ENCODE measurements at places on chromosomes 7 and 10.

- no peak for DNase-seq
These were observed 447.1 kb downstream of the MDFIC start for GRCh38 chr7:115368998-115369397.

DNA sequence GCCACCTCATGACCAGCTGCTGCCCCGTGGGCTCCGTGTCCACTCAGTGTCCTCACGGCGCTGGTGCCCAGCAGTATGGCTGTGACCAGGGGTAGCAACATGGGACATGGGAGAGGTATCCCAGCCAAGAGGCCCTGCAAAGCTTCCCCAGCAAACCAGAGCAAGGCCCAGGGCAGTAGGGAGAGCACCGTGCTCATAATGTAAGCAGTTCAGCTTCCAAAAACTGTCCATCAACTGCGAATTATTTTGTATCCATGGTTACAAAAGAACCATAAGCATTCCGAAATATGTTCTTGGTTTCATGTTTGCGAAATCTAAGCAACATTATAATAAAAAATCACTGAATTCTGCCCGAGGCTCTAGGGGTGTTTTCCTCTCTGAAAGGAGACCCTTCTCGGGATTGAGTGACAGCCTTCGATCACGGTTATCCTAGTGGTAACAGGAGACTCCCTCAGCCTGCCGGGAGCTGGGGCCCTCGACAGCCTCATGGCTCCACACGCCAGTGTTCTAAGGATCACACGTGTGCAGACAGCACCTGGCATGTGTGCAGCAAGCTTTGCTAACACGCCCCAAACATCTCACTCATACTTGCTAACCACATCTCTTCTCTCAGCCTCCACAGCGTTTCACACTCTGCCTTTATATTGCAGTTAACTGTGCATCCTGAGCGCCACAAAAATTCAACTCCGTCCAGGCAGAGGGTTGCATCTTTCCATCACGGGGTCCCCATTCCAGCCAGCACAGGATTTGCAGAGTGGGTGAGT, 117.6 kb downstream of the DIP2C start:
- DNase-seq = no peak

DNA sequence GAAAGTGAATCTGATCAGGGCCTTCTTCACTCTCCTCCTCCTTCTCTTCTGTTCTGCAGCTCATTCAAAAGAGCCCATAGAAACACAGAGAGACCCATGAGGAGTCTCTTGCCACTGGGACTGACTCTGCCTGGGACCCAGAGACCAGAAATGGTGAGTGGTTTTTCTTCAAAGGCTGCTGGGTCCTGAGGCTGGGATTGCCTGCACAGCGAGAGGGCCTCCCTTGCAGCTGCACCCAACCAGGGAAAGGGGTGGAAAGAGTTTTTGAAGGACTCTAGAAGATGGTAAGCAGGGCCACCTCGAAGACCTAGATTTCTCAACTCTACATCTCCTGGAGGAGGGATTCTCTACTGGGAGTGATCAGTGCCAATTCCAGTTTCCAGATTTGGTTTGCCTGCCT, 15.5 kb upstream of the HOXA13 start:
- DNase-seq = no peak

- DNase-seq = no peak
These were observed 43.0 kb upstream of the NAMPT start for GRCh38 chr7:106327538-106328481.

DNA sequence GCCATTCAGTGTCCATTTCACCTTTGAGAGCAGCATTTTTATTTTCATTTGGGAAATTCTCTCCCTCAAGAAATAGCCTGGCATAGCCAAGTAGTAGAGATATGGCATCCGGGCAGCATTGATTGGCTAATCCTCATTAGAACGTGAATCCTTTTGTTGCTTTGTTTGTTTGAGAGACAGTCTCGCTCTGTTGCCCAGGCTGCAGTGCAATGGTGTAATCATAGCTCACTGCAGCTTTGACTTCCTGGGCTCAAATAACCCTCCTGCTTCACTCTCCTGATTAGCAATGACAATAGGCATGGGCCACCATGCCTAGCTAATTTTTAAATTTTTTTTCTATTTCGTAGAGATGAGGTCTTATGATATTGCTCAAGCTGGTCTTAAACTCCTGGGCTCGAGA, 1174.9 kb upstream of the AUTS2 start:
- DNase-seq = no peak

Measured in T-helper 17 cell (primary cell).